T-helper 17 cell (primary cell): ENCODE measurements at places on chromosomes 6 and 20.

DNA sequence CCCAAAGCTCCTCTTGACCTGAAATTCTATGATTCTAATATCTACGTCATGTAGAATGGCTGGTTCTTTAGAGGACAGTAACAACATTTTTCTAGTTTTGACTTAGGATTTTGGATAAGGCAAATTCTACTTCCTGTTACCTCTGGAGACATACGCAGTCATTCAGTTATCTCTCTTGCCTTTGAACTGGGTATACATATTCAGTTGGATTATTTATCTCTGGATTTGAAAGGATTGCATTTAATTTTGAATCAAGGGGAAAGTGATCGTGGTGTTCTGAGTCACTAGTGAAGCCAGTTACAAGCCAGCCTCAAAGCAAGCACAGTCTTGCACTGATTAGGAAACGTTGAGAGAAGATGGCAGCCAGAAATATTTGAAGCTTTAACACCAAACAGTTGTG, 35.3 kb upstream of the BCAS1 start:
- H3K4me1 ChIP-seq, result peaks cover 4% of the 10 kb centered on the region
- no peak for DNase-seq

DNA sequence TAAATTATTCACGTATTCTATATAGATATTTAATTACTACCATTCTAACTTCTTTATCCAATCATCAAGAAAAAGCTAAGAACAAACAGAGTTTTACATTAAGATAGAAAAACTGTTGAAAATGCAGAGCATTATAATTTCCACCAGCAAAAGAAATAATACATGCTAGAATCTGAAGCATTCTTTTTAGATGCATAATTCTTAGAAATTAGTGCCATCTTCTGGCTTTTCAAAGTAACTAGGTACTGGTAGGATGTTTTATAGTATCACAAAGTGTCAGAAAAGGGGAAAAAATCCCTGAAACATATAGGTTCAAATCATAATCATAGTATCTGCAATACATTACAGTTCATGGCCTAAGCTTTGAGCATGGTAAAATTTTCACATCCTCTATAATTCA, 178.9 kb downstream of the PHF3 start:
- no peaks in the 10 kb centered on the region for H3K4me1 ChIP-seq
- H3K36me3 ChIP-seq, result peaks cover 2% of the 10 kb centered on the region
- no peak overlapping the region for H3K4me3 ChIP-seq
- DNase-seq, result no peak
- H3K27ac ChIP-seq, result no peak overlapping the region

- H3K4me3 ChIP-seq, result no peak overlapping the region
- H3K27ac ChIP-seq, result no peak overlapping the region
- DNase-seq, result no peak
- peaks cover 3% of the 10 kb centered on the region for H3K4me1 ChIP-seq
Measured at GRCh38 chr20:58492074-58492718, 23.0 kb downstream of the APCDD1L start.

- no peak for DNase-seq
- no peak overlapping the region for H3K27ac ChIP-seq
- no peaks in the 10 kb centered on the region for H3K4me1 ChIP-seq
- H3K36me3 ChIP-seq, result no peaks in the 10 kb centered on the region
- no peak overlapping the region for H3K4me3 ChIP-seq
- peaks cover 22% of the 10 kb centered on the region for H3K27me3 ChIP-seq
Measured at GRCh38 chr6:154555073-154555677, 44.7 kb upstream of the CNKSR3 start.

GRCh38 chr20:6914986-6915385, 147.5 kb downstream of the BMP2 start:
- DNase-seq, result no peak
- no peaks in the 10 kb centered on the region for H3K4me1 ChIP-seq
- H3K4me3 ChIP-seq, result no peak overlapping the region
- H3K27ac ChIP-seq, result no peak overlapping the region

DNA sequence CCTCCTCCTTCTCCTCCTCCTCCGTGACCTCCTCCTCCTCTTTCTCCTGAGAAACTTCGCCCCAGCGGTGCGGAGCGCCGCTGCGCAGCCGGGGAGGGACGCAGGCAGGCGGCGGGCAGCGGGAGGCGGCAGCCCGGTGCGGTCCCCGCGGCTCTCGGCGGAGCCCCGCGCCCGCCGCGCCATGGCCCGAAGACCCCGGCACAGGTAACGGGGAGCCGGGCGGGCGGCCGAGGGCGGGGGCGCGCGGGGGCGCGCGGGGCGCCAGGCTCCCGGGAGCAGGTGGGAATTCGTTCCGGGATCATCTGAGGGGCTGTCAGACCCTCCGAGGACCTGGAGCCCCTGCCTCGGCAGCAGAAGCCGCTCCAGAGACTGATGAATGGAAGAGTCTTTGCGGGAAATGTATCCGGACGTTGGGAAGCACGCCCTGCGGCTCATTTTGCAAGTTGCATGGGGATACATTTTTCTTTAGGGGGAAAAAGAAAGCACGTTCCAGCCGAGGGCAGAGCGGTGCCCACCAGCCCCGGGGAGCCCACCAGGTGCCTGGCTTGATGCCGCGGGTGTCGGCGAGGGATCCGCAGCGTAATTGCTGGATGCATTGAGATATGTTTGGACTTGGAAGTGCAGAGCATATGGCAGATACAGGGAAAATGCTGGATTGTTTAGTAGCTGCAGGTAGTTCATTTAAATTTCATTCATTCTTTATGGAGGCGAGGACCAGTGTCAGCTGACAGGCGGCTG, 394 bp downstream of the MYB start:
- no peaks in the 10 kb centered on the region for H3K27me3 ChIP-seq
- H3K4me3 ChIP-seq, result peak overlapping the region; percentile 95
- peaks cover 25% of the 10 kb centered on the region for H3K4me1 ChIP-seq
- no peak for DNase-seq

DNA sequence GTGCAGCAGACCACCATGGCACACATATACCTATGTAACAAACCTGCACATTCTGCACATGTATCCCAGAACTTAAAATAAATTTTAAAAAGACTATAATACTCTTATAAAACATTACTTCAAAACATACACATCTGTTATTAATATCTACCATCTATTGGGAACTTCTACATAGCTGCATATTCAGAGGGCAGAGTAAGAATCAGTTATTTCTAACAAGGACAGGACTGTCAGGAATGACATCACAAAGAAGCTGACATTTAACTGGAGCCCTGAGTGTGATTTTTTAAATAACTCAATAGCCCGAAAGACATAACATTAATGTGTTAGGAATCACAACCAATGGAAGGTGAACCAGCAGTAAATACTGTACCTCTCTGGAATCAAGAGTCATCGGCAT, 276.7 kb upstream of the ECI2 start:
- no peaks in the 10 kb centered on the region for H3K36me3 ChIP-seq
- H3K27ac ChIP-seq, result no peak overlapping the region
- no peak overlapping the region for H3K4me3 ChIP-seq
- peaks cover 7% of the 10 kb centered on the region for H3K27me3 ChIP-seq
- no peaks in the 10 kb centered on the region for H3K4me1 ChIP-seq

- H3K27me3 ChIP-seq, result no peaks in the 10 kb centered on the region
- DNase-seq, result no peak
- no peak overlapping the region for H3K27ac ChIP-seq
- peaks cover 3% of the 10 kb centered on the region for H3K36me3 ChIP-seq
Measured at GRCh38 chr20:48949304-48950170, 28.0 kb downstream of the ARFGEF2 start.

GRCh38 chr20:3875378-3875974, 13.7 kb upstream of the PANK2 start:
- no peaks in the 10 kb centered on the region for H3K36me3 ChIP-seq
- no peaks in the 10 kb centered on the region for H3K27me3 ChIP-seq
- no peak overlapping the region for H3K4me3 ChIP-seq
- DNase-seq, result no peak

DNA sequence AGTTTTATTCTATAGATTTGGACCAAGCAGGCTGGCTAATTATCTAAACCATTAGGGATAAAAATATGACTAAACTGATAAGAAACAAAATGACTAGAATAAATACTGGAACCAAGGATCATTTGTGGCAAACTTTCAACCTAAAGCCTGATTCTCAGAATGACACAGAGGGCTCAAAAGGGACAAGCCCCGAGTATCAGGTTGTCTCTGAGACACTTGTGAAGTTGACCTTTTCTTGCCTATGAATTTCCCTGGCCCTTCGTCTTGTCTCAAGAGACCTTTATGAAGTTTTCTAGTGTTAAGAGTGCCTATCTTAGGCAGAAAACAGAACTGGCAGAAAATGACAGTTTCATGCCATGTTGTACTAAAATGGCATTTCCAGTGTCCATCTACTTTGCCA, 68.3 kb downstream of the IMPG1 start:
- no peak for DNase-seq
- no peaks in the 10 kb centered on the region for H3K36me3 ChIP-seq
- no peak overlapping the region for H3K4me3 ChIP-seq
- H3K4me1 ChIP-seq, result no peaks in the 10 kb centered on the region
- H3K27me3 ChIP-seq, result no peaks in the 10 kb centered on the region
- no peak overlapping the region for H3K27ac ChIP-seq

DNA sequence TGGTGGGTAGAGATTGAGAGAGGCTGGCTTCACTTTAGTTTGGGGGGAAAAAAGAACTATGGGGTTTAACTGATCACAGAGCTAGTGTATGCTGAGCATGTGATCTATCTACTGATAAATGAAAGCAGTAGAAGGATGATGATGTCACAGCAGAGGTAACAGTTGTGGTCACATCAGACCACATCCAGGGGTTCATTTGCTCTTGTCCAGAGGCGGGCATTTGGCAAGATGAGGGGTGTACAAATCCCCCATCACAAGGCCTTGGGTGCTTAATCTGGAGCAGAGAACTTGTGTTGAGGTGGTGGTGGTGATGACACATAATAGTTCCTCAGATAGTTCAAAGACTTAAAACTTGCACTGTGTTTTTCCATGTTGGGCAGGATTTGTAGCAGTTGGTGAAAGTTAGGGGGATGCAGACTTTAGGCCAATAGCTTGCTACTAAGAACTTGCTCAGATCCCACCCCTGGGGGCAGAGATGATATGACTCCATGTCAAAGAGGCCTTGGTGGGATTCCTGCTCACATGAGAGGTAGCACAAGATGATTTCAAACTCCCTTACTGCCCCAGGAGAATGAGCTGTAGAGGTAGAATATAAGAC, 63.4 kb downstream of the PRDM1 start:
- no peaks in the 10 kb centered on the region for H3K27me3 ChIP-seq
- no peak overlapping the region for H3K4me3 ChIP-seq
- peak overlapping the region; percentile 56 for H3K27ac ChIP-seq
- peaks cover 16% of the 10 kb centered on the region for H3K4me1 ChIP-seq
- no peak for DNase-seq

GRCh38 chr20:497979-498378, 35.6 kb upstream of the TBC1D20 start:
- H3K4me1 ChIP-seq, result no peaks in the 10 kb centered on the region
- H3K4me3 ChIP-seq, result no peak overlapping the region
- DNase-seq, result no peak
- H3K36me3 ChIP-seq, result peaks cover 14% of the 10 kb centered on the region
- H3K27me3 ChIP-seq, result no peaks in the 10 kb centered on the region

- peak overlapping the region; percentile 97 for H3K27ac ChIP-seq
- DNase-seq, result peak; percentile 24
- H3K27me3 ChIP-seq, result no peaks in the 10 kb centered on the region
- no peaks in the 10 kb centered on the region for H3K36me3 ChIP-seq
- peak overlapping the region; percentile 94 for H3K4me3 ChIP-seq
Measured at GRCh38 chr6:125789576-125790357, 993 bp upstream of the NCOA7 start.

GRCh38 chr6:27890445-27891319, 21.5 kb downstream of the OR2B2 start:
- no peak overlapping the region for H3K27ac ChIP-seq
- H3K4me3 ChIP-seq, result peak overlapping the region; percentile 82
- H3K27me3 ChIP-seq, result no peaks in the 10 kb centered on the region
- H3K4me1 ChIP-seq, result peaks cover 27% of the 10 kb centered on the region

DNA sequence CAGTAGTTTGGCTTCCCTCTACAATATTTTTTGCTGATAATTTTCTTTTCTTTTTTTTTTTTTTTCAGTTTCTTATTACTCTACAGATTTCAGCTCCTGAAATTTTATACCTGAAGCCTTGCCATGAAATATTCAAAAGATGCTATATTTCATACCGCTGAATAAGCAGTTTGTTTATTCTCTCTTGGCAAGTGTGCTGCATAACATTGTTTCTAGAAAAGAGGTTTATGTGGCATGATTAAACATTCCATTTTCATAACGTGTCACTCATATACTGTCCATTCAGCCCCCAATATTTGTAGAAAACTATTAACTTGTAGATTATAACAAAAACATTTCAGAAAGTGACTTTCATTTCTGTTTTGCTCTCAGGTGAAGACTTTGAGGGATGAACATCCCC, 174.4 kb upstream of the NOX3 start:
- H3K4me1 ChIP-seq, result no peaks in the 10 kb centered on the region
- H3K27me3 ChIP-seq, result no peaks in the 10 kb centered on the region
- no peak overlapping the region for H3K4me3 ChIP-seq

GRCh38 chr6:155224618-155225017, 39.2 kb upstream of the CLDN20 start:
- DNase-seq, result no peak
- H3K36me3 ChIP-seq, result no peaks in the 10 kb centered on the region
- H3K27me3 ChIP-seq, result peaks cover 34% of the 10 kb centered on the region
- no peak overlapping the region for H3K4me3 ChIP-seq

DNA sequence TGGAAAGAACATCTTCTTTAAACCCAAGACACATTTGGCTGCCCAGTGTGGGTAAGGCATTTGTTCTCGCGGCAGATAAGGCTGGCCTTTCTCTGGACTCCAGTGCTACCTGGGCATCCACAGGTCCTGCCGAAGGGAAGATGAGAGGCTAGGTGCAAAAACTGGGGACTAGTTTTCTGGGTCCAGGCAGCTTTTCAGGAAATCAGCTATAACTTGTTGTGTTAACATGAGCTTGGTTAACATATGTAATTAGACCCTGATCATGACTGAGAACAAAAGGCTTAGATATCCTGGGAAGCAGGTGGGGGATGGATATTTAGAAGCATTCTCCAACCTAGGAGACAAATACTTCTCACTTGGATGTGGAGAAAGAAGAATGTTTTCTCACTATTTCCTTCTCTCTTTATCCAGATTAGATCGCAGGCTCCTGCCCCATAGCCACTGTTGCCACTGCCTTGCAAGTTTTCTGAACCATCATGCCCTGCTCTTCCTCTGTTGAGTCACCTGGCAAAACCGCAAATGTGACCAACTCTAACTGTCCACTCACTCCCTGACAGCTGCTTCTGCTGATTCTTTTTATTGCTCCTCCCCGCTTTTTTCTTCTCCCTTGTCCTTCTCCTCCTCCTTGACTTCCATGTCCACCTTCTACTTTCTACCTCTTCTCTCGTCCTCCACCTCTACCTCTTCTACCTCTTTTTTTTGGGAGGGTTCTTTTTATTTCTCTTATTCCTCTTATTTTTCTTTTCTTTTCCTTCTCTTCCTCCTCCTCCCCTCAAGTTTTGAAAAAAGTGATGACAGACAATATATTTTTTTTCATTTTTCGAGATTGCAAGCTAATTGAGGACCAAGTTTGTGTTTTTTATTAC, 258.1 kb downstream of the UTRN start:
- no peak for DNase-seq
- no peaks in the 10 kb centered on the region for H3K27me3 ChIP-seq
- peaks cover 33% of the 10 kb centered on the region for H3K4me1 ChIP-seq
- H3K4me3 ChIP-seq, result no peak overlapping the region
- H3K36me3 ChIP-seq, result peaks cover 29% of the 10 kb centered on the region

GRCh38 chr6:12767016-12767415, 50.4 kb downstream of the PHACTR1 start:
- H3K4me3 ChIP-seq, result no peak overlapping the region
- no peak for DNase-seq
- no peaks in the 10 kb centered on the region for H3K4me1 ChIP-seq
- peaks cover 8% of the 10 kb centered on the region for H3K27me3 ChIP-seq
- H3K27ac ChIP-seq, result no peak overlapping the region
- no peaks in the 10 kb centered on the region for H3K36me3 ChIP-seq
